Type B pancreatic cell (in vitro differentiated cells): ENCODE measurements at places on chromosomes 3 and 15. TPM values are rescaled to one million over a fixed set of nuclear protein-coding genes. Genes with fewer than 3 reads are reported as not detected.

DNA sequence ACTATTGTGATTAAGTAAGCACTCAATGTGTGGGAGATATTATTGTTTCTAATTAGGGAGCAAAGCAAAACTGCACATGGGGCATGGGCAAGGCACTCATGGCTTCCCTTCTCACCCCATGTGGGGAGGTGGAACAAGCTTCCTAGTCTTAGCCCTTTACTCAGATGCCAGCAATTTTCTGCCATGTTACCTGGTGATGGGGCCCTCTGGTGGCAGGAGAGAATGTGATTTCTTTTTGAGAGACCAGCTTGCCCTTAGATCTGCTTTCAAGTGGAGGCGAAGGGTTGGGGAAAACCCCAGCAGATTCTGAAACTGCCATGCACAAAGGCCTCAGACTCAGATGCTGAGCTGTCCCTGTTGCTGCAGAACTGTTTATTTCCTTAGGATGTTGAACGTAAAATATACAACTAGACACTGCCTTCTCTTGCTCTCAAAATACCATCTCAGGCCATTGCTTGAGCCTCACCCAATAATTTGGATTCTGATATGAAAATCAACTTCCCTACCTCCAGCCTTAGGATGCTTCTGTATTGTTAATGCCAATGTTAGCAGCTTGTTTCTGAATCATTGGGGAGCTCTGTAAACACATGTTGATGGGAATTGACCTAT lies 130.2 kb upstream of the TPRG1 start:
- no peaks in the 10 kb centered on the region for H3K4me1 ChIP-seq
- no peak overlapping the region for H3K27ac ChIP-seq
- H3K36me3 ChIP-seq = no peaks in the 10 kb centered on the region
- H3K27me3 ChIP-seq = no peaks in the 10 kb centered on the region

DNA sequence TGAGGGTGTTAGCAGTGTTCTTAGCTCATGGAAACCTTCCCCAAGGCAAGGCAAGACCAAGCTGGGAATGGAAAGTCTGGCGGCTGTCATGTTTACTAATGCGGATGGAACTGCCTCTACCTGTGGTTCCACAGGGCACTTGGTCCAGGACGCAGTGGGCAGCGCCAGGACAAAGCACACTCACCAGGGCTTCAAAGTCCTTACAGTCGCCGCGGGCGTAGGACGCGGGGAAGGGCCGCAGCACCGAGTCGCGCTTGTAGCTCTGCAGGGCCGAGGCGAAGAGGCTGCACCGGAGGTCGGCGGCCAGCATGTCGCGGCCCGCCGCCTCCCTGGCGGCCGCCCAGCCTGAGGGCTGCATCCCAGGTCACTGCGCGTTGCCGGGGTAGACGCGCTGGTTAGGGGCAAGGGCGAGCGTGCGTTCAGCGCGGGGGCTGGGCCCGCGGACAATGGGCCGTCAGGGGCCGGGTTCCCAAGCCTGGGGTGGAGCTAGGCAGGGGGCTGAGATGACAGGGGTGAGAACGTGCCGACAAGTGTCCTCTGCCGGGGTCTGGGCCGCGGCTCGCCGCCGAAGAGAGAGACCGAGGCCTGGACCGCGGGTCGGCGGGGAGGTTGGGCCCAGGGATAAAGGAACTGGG lies 497 bp downstream of the PARP16 start:
- peak overlapping the region; percentile 91 for H3K4me3 ChIP-seq
- H3K27ac ChIP-seq = peak overlapping the region; percentile 86
- peaks cover 22% of the 10 kb centered on the region for H3K4me1 ChIP-seq

GRCh38 chr3:117893638-117894037 lies 1141.0 kb downstream of the IGSF11 start:
- no peak overlapping the region for H3K4me3 ChIP-seq
- DNase-seq = no peak
- peaks cover 12% of the 10 kb centered on the region for H3K4me1 ChIP-seq
- peaks cover 5% of the 10 kb centered on the region for H3K36me3 ChIP-seq
- no peak overlapping the region for H3K27ac ChIP-seq
- peaks cover 3% of the 10 kb centered on the region for H3K27me3 ChIP-seq

GRCh38 chr3:74559261-74559660 lies 55.2 kb downstream of the CNTN3 start:
- H3K27ac ChIP-seq = no peak overlapping the region
- H3K27me3 ChIP-seq = no peaks in the 10 kb centered on the region
- no peak for DNase-seq
- H3K4me3 ChIP-seq = no peak overlapping the region
- H3K4me1 ChIP-seq = peaks cover 4% of the 10 kb centered on the region

DNA sequence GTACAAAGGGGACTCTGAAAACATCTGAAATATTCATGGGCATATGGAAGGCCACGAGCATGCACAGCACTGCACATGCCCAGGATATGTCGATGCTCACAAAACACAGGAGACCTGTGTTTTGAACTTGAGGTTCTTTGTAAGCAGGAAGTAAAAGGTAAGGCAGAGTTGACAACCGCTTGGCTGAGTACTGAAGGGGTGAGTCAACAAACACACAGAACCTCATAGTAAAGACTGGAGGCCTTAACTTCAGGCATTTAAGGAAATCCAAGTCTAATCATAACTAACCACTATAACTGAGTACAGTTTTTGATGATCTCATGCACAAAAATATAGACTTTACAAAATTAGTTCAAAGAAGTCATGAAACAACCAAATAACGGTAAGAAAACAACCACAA lies 80.6 kb downstream of the MYO9A start:
- H3K4me3 ChIP-seq = no peak overlapping the region
- no peaks in the 10 kb centered on the region for H3K4me1 ChIP-seq
- peaks cover 30% of the 10 kb centered on the region for H3K36me3 ChIP-seq
- no peaks in the 10 kb centered on the region for H3K27me3 ChIP-seq

DNA sequence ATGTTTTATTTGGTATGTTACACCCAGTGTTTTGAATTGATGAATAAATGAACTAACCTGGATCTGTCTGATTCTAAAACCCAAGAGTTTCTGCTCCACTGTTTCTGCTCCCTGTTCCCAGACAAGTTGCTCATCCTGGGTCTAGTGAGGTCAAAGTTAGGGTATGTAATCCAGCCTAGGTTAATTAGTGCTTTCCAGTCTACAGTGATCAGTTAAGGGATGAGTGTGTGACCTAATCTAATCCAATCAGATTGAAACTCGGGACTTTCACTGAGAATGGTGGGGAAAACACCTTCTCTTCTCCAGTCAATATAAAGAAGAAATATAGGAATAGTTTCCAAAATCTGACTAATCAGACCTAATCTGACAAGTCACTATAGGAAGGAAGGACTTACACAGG lies 27.8 kb upstream of the RHCG start:
- no peaks in the 10 kb centered on the region for H3K36me3 ChIP-seq
- H3K4me3 ChIP-seq = no peak overlapping the region
- H3K27ac ChIP-seq = no peak overlapping the region
- H3K27me3 ChIP-seq = peaks cover 4% of the 10 kb centered on the region
- no peaks in the 10 kb centered on the region for H3K4me1 ChIP-seq
- DNase-seq = no peak

- H3K27me3 ChIP-seq = peaks cover 3% of the 10 kb centered on the region
- peaks cover 40% of the 10 kb centered on the region for H3K4me1 ChIP-seq
- H3K4me3 ChIP-seq = peak overlapping the region; percentile 10
- peaks cover 2% of the 10 kb centered on the region for H3K36me3 ChIP-seq
Measured at GRCh38 chr15:92878593-92879053, 21.5 kb upstream of the CHD2 start.

DNA sequence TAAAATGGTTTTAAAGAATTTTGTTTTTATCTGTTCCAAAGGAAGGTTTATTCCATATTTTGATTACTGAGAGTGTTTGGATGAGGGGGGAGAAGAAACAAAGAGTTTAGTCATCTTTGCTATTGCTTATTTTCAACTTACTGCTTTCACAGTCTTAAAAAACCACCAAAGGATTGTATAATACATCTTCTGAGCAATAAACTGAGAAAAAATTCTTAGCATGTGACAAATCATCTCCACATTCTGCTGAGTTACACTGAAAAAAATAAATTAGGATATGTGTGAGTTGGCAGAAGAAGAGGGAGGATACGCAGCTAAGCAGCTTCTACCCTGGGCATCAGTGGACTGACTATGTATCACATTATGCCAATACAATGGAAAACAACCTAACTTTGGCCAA lies 23.2 kb upstream of the ACTC1 start:
- H3K4me3 ChIP-seq = no peak overlapping the region
- no peak overlapping the region for H3K27ac ChIP-seq
- no peaks in the 10 kb centered on the region for H3K36me3 ChIP-seq
- no peaks in the 10 kb centered on the region for H3K4me1 ChIP-seq
- no peaks in the 10 kb centered on the region for H3K27me3 ChIP-seq

- H3K4me3 ChIP-seq = no peak overlapping the region
- peaks cover 29% of the 10 kb centered on the region for H3K27me3 ChIP-seq
- DNase-seq = no peak
Measured at GRCh38 chr15:69737916-69738315, 285.3 kb downstream of the RPLP1 start.

DNA sequence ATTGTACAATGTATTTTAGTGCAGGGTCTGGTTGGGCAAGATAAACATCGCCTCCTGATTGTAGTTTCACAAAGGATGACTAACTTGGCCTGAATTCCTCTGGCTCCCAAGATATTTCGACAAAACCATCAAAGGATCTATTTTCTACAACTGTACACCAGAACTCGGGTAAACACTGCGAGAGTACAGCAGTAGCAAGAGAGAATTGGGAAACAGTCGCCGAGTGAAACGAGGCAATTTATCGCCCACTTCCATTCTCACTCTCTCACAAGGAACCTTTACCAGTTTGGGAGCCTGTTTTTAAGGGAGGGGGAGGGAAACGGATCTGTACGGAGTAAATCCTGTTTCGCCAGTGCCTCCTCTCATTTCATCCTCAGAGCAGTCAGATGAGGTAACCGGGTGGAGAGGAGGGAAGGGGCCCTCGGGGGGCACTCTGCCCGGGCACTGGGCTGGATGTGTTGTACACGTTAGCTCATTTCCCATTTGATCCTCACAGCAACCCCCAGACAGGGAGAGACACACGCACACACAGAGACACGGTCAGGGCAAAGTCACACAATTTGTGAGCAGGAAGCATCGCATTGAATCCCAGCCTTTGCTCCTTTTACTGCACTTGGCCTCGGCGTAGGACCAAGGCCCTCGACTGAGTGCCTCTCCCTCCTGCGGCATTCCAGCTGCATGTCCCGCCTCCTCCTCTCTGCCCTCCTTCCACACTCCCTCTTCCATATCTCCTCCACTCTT lies 120.1 kb downstream of the LIPC start:
- no peaks in the 10 kb centered on the region for H3K27me3 ChIP-seq
- H3K27ac ChIP-seq = peak overlapping the region; percentile 93
- no peak for DNase-seq
- H3K4me3 ChIP-seq = peak overlapping the region; percentile 52
- H3K36me3 ChIP-seq = no peaks in the 10 kb centered on the region

DNA sequence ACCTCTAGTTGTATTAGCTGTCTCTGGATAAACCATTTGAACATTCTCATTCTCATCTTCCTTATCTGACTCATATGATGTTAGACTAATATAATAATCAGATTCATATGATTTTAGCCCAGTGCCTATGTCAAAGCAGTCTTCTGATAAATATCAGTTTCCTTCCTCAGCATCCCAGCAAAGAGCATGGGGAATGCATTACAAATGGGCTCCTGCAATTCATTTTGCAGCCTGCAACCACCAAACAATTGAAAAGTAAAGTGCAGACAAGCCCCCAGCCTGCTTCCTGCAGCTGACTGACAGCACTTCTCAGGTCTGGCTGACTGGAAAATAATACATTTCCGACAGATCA lies 78.2 kb upstream of the STAC start:
- no peak overlapping the region for H3K27ac ChIP-seq
- no peaks in the 10 kb centered on the region for H3K4me1 ChIP-seq
- no peak overlapping the region for H3K4me3 ChIP-seq
- no peaks in the 10 kb centered on the region for H3K36me3 ChIP-seq

DNA sequence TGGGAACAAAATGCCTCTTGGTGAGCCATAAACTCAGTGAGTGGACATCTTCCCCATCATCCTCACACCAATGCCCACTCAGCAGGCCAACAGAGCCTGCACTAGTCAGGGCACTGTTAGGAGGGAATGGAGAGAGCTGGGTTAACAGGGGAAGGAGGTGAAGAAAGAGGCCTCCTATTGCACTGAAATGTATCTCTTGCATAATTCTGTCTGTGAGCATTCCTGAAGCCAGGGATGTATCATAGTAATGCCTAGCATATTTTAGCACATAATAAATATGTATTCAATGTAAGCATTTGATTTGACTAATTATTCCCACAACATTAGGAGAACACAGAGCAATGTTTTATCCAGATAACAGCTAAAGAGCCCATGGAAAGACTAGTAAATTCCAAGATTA lies 81.2 kb downstream of the ANO10 start:
- no peaks in the 10 kb centered on the region for H3K27me3 ChIP-seq
- no peak overlapping the region for H3K27ac ChIP-seq
- peaks cover 5% of the 10 kb centered on the region for H3K36me3 ChIP-seq

DNA sequence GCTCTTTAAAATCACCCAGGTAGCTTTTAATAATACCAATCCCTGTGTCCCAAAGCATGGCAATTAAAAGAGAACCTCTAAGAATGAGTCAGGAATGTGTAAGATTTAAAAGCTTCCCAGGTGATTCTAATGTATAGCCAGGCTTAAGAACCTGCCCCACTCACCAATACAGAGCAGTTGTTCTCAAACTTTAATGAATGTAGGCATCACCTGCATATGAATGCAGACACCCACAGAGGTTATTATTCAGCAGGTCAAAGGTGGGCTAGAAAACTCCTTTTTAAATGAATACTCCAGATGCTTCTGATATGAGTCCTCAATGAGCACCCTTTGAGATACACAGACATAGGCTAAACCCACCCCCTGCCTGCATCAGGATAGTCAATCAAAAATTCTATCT lies 298.1 kb upstream of the KCNMB2 start:
- H3K27me3 ChIP-seq = no peaks in the 10 kb centered on the region
- H3K4me3 ChIP-seq = no peak overlapping the region
- no peak for DNase-seq
- peaks cover 3% of the 10 kb centered on the region for H3K36me3 ChIP-seq

DNA sequence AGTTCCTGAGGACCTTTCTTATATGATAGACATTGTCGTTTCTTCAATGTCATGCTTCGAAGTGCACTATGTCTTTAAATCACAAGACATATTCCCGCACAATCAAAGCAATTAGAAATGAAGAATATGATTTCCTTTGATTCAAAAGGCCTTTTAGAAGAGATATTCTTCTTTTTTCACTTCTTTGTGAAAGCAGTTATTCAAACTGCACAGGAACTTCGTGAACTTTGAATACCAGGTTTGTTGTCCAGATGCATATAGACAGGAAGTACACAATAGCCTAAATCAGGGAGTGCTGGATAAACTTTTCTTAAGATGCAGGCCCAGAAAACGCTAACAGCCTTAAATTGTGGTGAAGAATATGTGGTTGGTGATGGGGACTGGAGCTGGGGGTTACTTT lies 591.1 kb upstream of the NAALADL2 start:
- no peaks in the 10 kb centered on the region for H3K4me1 ChIP-seq
- H3K27ac ChIP-seq = no peak overlapping the region
- no peaks in the 10 kb centered on the region for H3K36me3 ChIP-seq
- H3K27me3 ChIP-seq = no peaks in the 10 kb centered on the region
- no peak for DNase-seq

GRCh38 chr15:61379005-61379404 lies 149.9 kb upstream of the RORA start:
- no peaks in the 10 kb centered on the region for H3K4me1 ChIP-seq
- no peak overlapping the region for H3K4me3 ChIP-seq
- H3K36me3 ChIP-seq = no peaks in the 10 kb centered on the region
- peaks cover 2% of the 10 kb centered on the region for H3K27me3 ChIP-seq

- no peaks in the 10 kb centered on the region for H3K27me3 ChIP-seq
- peaks cover 6% of the 10 kb centered on the region for H3K36me3 ChIP-seq
- no peaks in the 10 kb centered on the region for H3K4me1 ChIP-seq
Measured at GRCh38 chr15:90914305-90915080, 11.4 kb downstream of the MAN2A2 start.

The TMEM212 gene
- not detected in 2 replicates for total RNA-seq

The PAK6 gene
- total RNA-seq = 7.8 and 21.2 TPM in 2 replicates

The FAIM gene
- 11.0 and 13.3 TPM in 2 replicates for total RNA-seq

The IGSF10 gene
- total RNA-seq = 6.8 and 10.8 TPM in 2 replicates

The PCLAF gene
- 17.0 and 45.9 TPM in 2 replicates for total RNA-seq

The ZNF639 gene
- 24.9 and 33.2 TPM in 2 replicates for total RNA-seq

The FAM219B gene
- 112 and 117 TPM in 2 replicates for total RNA-seq

The FGF7 gene
- total RNA-seq = 3.0 and 7.8 TPM in 2 replicates

The KNG1 gene
- total RNA-seq = not detected in 2 replicates

The ERICH6 gene
- total RNA-seq = not detected in 2 replicates
